ENCODE measurements at places on chromosomes 6 and 20. TPM values are rescaled to one million over a fixed set of nuclear protein-coding genes. Genes with fewer than 3 reads are reported as not detected.

- H3K27me3 ChIP-seq: no peaks in the 10 kb centered on the region
- H3K27ac ChIP-seq: no peak overlapping the region
- no peak for DNase-seq
- H3K4me1 ChIP-seq: no peaks in the 10 kb centered on the region
- no peak overlapping the region for H3K4me3 ChIP-seq
- H3K36me3 ChIP-seq: no peaks in the 10 kb centered on the region
Measured at GRCh38 chr6:63213325-63213724, 2.1 kb downstream of the FKBP1C start.

- peaks cover 34% of the 10 kb centered on the region for H3K4me1 ChIP-seq
- no peak overlapping the region for H3K4me3 ChIP-seq
- H3K27me3 ChIP-seq: no peaks in the 10 kb centered on the region
- no peaks in the 10 kb centered on the region for H3K36me3 ChIP-seq
- DNase-seq: no peak
Measured at GRCh38 chr6:143676437-143677045, 1.2 kb upstream of the PHACTR2 start.

Gene CBLN4
- total RNA-seq: under 0.01 TPM

Gene ARMC12
- total RNA-seq: 0.59 TPM

DNA sequence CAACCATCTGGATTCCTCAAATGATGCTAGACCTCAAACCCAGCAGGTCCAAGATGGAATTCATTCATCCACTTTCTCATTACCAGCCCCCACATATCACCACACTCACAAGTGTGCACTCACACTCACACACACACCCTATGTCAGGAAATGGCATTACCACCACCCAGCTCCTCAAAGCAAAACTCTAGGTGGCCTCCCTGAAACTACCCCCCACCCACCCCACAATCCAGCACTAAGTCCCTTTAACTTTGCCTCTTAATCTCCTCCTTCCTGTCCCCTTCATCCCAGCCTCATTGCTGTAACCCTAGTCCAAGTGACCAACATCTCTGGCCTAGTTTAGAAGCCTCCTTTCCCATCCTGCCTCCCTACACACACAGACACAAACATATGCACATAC, 109.4 kb downstream of the TNFAIP3 start:
- no peaks in the 10 kb centered on the region for H3K36me3 ChIP-seq
- DNase-seq: no peak
- no peak overlapping the region for H3K27ac ChIP-seq

All from osteoblast (primary cell).